ENCODE measurements at places on chromosomes 6 and 20.

DNA sequence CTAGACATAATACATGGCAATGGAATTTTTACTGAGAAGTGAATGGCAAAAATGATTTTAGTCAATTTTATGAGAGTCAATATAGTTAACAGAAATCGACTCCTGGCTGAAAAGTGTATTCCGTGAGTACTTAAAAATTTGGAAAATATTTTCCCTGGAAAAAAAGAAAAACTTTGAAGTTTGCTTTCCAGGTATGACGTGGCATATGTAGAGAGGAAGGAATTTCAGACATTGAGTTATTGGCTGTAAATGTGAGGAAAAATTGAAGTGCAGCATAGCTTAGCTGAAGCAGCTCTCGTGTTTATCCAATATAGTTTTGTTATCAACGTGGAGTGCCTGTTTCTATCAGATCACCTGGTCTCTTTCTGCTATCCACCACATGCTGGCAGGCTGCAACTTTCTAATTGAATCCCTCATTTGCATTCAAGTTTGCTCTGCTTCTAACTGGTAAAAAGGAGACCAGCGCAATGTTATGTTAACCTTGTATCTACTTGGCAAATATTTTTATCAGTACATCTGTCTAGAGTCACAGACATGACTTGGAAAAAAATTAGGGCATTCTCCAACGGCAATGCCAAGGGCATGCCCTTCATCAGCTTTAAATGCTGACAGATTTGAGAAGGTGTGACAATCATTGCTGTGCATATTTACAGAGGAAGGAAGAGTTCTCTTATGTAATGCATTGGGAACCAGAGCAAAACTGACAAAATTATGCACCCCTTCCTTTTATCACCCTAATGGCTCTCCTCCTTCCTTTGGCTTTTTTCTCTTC, 1102.8 kb upstream of the FLRT3 start:
- DNase-seq = no peak

GRCh38 chr6:113854531-113855499, 2.3 kb upstream of the MARCKS start:
- DNase-seq = no peak

- DNase-seq = no peak
Observed at GRCh38 chr6:946546-946945, 253.6 kb upstream of the EXOC2 start.

GRCh38 chr6:99064834-99065233, 117.1 kb upstream of the FBXL4 start:
- no peak for DNase-seq

- DNase-seq = no peak
Observed at GRCh38 chr6:27275025-27275956, 27.8 kb downstream of the PRSS16 start.

- no peak for DNase-seq
Observed at GRCh38 chr6:19852090-19852457, 14.9 kb downstream of the ID4 start.

DNA sequence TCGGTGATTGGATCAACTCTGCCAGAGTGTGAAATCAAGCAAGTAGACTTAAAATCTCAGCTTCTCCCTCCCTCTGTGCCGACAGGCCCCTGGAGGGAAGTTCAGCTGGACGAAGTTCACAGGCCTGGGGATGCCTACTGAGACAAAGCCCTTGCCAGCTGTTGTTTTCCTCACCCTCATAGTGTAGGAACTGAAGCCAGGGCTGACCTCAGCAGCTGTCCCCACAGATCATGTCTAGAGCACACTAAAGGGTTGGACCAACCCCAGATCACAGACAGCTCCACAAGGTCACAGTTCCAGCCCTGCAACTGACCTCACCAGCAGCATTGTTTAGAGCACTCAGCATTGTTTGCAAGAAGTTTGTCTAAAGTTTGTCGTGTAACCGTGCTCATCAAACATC, 261.9 kb upstream of the ECI2 start:
- DNase-seq = no peak

GRCh38 chr6:43788301-43788700, 18.3 kb downstream of the VEGFA start:
- no peak for DNase-seq

DNA sequence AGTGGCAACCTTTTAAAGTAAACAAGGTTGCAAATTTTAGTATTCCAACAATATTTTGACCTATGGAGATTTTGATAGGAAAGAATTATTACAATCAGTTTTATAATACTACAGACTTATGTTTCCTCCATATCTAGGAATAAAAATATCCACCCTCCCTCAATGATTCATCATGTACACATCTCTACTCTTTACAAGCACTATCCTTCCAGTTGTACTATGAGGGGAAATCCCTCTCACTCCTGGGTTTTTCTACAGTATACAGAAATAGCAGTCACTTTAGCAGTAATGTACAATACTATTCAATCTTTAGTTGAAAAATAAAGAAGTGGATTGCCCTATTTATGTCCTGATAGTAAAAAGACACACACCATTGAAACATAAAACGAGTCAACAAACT, 46.3 kb upstream of the SCML4 start:
- no peak for DNase-seq

GRCh38 chr6:65116326-65116725, 590.7 kb downstream of the EYS start:
- no peak for DNase-seq

GRCh38 chr6:160069459-160069858, 52.2 kb upstream of the SLC22A1 start:
- DNase-seq = no peak

- no peak for DNase-seq
Observed at GRCh38 chr6:71199736-71200135, 88.9 kb upstream of the OGFRL1 start.

DNA sequence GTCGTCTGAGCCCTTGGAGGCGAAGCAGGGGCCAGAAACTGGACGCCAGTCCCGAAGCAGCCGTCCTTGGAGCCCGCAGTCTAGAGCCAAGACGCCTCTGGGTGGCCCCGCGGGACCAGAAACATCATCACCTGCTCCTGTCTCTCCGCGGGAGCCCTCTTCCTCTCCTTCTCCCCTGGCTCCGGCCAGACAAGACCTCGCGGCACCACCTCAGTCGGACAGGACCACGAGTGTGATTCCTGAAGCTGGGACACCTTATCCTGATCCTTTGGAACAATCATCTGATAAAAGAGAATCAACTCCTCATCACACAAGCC, 416 bp downstream of the RSPH4A start:
- DNase-seq = no peak

DNA sequence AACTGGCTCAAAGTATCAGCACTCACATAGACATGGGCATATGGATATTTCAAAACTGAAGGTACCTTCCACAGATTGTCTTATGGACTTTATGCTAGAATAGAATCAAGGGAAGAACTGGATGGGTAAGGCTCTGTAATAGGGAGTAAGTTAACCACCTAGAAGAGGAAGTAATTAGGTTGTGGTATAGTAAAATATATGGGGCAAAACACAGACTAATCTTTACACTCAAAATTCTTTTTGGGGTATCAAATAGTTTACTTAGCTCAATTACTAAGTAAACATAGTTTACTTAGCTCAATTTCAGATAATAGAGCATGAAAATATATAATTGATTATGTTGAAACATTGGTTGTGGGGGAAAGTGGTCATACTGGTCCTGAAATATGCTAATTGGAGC, 94.2 kb upstream of the ATXN1 start:
- DNase-seq = no peak

GRCh38 chr20:37257988-37258387, 3.6 kb downstream of the GHRH start:
- no peak for DNase-seq
